GM10248 (cell line): ENCODE measurements at places on chromosomes 1 and 21.

- DNase-seq, result no peak
Measured at GRCh38 chr1:81498471-81499462, 302.0 kb upstream of the ADGRL2 start.

DNA sequence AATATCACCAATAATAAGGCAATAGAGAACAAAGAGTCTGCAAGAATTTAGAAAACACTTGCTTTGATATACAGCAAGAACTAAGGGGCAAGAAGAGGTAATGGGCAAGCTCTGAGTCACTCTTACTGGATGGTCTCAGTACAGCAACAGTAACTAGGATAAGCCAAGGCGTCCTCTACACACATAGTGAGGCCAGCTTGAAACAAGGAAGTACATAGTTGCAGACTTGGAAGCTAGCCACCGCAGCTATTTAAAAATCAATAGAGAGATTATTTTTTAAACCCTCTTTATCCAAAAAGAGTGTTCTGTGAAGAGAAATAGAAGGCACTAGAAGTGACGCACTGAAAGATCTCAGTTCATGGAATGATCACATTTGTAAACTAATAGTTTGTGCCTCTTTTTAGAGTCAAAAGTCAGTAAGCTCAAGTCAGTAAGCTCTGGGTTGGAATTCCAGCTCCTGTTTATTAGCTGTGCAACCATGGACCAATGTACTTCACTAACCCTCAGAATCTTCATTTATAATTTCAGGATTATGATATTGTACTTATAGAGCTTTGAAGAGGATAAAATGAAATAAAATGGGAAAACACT is 118.6 kb downstream of the AKT3 start:
- DNase-seq, result no peak

- no peak for DNase-seq
Measured at GRCh38 chr1:226700861-226701260, 38.2 kb downstream of the ITPKB start.

GRCh38 chr1:236692742-236693141 is 6.4 kb downstream of the ACTN2 start:
- no peak for DNase-seq
